ENCODE measurements at places on chromosomes 16 and 17.
A peak's percentile ranks its signal among the peaks of the same experiment; 100 is the strongest.

GRCh38 chr16:2752850-2753732 lies 653 bp downstream of the SRRM2 start:
- peak; percentile 83 for DNase-seq

DNA sequence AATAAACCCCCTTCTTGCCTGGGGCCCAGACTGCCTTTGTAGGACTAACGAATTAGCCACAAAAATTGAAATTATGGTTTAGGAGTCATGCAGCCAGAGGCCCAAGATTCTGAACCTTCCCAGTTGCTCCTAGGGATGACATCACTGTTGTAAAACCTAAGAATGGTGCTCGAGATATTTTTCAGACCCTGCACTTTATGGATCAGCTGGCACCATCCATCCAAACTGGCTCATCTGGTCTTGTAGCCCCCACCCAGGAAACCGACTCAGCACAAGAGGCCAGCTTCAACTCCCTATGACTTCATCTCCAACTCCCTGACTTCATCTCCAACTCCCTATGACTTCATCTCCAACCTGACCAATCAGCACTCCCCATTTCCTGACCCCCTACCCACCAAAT lies 10.9 kb upstream of the EVPL start:
- DNase-seq = no peak

DNA sequence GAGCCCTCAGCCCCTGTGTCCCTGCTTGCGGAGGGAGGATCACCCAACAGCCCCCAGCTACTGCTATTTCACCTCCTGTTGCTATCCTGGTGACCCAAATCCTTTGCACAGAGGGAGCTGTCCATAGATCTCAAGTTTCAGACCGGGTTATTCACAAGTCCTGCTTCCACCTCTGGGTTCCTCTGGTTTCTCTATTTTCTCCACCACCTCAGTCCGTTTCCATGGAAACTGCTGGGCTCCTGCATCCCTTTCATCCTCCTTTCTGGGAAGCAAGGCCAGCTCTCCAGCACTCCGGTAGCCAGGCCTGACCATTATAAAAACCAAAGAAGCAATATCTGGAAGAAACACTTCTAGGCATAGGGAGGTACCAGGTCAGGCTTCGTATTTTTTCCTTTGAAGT lies 4.8 kb upstream of the CALB2 start:
- no peak for DNase-seq

DNA sequence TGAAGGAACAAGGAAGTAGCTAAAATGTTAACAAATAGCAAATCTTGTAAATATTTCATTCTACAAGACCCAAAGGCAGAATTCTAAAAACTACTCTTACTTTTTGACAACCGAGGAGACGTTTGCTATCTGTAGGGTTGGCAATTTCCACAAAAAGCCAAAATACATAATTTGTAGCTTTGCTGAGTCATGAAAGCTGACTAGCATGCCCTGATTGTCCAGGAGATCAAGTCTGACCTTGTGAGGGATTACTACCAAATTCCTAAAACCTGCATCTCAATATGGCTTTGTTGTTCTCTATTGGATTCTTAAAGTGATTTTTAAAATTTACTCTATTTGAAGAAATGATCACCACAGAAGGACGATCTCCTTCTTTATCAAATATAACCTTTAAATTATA lies 10.8 kb downstream of the DNAJA2 start:
- no peak for DNase-seq

DNA sequence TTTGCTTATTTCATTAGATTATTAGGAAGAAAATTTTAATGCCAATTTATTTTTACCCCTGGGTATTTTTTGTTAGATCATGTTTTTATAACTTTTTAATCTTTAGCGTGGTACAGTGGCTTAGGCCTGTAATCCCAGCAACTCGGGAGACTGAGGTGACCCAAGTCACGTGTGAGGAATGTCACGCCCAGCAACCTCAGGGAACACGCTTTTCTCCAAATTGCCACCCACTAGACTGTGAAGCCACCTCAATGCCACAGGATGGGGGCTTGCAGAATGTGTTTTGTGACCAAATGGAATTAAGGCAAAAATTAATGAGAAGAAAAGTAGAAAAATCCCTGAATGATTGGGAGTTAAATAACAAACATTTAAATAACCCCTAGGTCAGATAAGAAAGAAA lies 141.8 kb downstream of the LAT start:
- DNase-seq = no peak

GRCh38 chr17:28327031-28327607 lies 8.1 kb downstream of the TMEM97 start:
- DNase-seq = no peak
